ENCODE measurements at places on chromosomes 16 and 17.

GRCh38 chr17:5837055-5837491 is 233.1 kb upstream of the WSCD1 start:
- DNase-seq = no peak

DNA sequence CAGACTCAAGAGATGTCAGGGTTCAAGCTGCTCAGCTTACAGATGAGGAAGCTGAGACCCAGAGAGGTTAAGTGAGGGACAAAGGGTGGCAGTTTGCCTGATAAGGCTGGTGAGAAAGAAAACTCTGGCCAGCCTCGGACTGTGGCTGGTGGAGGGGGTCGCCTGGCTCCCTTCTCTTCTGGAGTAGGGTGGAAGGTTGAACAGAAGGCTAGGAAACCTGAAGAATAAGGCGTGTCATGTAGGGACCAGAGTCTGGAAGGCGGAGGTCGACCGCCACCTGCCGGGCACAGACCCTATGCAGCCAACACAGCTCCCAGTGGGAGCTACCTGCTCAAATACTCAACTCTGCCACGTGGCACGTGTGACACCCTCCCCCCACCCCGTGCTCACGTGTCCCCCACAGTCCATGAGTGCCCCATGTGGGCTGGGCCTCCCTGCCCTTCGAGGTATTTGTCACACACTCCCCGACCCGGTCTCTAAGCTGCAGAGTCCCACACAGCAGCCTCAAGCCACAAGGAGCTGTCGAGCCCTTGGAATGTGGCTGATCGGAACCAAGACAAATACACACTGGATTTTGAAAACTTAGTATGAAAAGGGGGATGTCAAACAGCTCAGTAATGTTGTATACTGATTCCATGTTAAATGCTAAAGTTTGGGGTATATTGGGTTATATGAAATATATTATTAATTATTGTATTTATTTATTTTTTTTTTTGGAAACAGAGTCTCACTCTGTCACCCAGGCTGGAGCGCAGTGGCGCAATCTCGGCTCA is 11.8 kb downstream of the HID1 start:
- peak; percentile 33 for DNase-seq

DNA sequence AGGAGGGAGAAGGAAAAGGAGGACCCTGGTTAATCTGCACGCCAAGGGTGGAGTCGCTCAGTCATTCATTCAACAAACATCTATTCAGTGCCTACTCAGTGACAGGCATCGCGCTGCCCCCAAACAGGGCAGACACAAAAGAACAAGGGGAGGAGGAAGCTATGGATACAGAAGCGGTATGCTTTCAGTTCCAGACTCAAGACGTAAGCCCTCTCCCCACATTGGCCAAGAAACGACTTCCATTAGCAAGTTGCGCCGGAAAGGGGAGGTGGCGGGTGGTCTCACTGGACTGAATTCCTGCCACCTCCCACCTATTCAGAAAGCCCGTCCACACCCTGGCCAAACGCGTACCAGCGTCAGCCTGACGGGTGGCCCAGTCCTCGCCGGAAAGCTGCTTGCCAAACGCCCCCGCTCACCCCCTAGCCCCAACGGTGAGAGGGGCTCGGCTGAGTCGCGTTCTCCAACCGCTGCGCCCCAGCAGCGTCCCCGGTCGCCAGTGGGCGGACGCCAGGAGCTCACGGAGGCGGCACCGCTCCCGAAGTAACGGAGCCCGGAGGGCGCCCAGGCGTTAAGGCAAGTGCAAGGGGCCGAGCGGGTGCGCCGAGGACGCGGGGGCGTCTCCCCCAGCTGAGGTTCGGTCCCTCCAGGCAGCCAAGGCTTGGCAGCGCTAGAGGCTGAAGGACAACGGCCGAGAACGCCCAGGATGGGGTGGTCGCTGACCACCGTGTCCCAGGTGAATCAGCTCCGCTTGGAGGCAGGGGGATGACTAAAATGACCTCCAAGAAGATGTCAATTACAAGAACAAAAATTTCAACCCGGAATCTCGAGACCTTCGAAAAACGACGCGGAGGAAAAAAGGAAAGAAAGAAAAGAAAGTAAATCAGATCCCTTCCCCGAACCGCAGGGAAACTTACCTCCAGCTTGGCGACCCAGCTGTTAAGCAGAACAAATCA is 470.7 kb downstream of the SOX9 start:
- DNase-seq = no peak

DNA sequence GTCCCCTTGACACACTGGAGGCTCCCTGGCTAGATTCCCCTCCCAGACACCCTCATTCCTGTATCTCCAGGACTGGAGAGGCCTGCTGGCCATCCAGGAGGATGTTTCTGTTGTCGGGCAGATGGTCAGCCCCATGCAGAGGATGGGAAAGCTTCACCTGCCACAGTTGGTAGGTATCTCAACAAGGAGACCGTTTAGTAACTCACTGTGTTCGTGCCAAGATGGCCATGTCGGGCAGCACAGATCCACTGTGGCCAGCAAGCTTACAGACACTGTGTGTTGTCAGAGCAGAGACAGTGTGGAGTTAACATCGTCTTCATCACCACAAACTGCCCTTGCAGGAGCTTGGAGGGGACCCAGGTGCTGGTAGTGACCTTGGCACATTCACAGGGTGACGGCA is 390.9 kb downstream of the SEC14L1 start:
- no peak for DNase-seq

Data from CD4-positive, alpha-beta T cell treated with Interleukin-6 at 100 ng/mL for 8 hours (primary cell).